ENCODE measurements at places on chromosomes 4 and X.
A peak's percentile ranks its signal among the peaks of the same experiment; 100 is the strongest.

GRCh38 chrX:66616944-66617343 is 21.9 kb downstream of the EDA2R start:
- no peak for DNase-seq

GRCh38 chr4:189124149-189124758 is 816.4 kb upstream of the FRG1 start:
- DNase-seq, result peak; percentile 1

DNA sequence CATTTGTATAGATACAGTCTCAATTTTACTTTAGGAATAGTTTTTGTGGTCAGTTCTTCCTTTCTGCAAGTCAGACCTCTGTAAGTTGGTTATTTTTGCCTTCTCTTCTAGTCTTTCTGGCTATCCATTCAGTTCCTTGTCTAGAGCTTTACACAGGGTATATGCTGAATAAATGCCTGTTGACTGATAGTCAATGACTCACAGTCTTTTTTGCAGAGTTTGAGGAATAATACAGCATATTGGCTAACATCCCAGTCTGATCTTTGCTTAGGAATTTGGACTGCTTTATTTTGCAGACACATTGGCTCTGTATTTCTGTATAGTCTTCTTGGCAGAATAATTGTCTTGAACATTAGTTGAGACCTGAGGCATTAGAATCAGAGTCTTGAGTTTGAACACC is 132.4 kb downstream of the MAGEC1 start:
- no peak for DNase-seq

- no peak for DNase-seq
Observed at GRCh38 chrX:10821293-10821692, 200.9 kb upstream of the MID1 start.

- DNase-seq, result no peak
Observed at GRCh38 chr4:170227928-170228327, 138.2 kb upstream of the AADAT start.

DNA sequence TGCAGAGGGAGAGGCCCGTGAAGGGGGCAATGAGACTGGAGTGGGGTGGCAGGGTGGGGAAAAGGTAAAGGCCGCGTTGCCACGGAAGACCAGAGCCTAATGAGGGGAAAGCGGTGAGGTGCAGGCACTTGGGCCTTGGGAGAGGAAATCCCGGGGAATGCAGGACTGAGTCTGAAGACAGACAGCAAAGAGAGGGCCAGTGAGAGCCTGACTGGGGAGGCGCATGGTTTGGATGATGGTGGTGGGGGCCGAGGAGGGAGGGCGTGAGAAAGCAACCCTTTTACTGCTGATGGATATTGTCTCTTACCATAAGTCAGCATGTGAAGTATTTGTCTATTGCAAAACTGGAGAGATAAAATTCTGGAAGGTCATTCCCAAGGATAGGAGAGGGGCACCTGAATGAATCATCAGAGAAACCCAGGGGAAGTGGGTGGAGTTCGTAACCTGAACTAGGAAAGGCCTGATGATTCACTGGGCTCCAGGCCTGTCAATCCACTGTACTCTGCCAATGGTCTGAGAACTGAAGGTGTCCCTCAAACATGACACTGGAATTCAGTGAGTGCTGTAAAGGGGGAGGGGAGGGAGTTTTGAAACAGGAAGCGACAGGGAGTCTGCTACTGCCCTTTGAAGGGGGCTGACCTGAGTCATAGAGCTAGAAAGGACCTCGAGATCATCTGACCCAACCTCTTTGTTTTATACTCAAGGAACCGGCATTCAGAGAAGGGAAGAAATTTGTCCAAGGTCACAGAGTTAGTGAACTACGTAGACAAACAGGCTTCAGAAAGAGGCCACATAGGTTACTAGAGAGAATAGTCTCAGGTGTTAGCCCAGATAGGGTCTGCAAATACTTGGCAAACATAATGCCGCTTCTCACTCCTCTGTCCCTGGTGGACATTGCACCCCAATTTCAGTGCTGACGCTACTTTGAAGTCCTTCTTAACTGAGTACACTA is 52.2 kb downstream of the NALF2 start:
- no peak for DNase-seq

DNA sequence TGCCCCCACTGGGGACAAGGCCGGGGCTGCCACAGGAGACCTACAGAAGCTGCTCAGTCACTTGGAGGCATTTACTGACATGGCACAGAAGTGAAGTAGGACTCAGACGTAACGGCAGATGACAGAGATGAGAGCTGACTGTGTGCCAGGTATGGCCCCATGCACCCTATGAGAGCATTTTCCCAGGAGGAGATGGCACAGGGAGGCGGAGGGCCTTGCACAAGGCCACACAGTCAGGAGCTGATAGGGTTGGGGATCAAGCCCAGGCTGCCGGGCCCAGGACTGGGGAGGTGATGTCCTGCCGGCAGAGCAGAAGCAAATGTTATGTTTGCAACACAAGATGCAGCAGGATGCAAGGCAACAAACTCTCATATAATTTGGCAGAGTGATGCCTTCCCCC is 34.1 kb downstream of the NAT8L start:
- no peak for DNase-seq

- peak; percentile 55 for DNase-seq
Observed at GRCh38 chrX:275967-276580, 5.1 kb upstream of the PLCXD1 start.

GRCh38 chr4:6092131-6092530 is 73.9 kb upstream of the C4orf50 start:
- no peak for DNase-seq

Measured in cerebellar cortex (tissue), 1 donor.